ENCODE measurements at places on chromosomes 11 and 22.

GRCh38 chr11:128513915-128514681 is 73.3 kb downstream of the ETS1 start:
- DNase-seq: no peak

DNA sequence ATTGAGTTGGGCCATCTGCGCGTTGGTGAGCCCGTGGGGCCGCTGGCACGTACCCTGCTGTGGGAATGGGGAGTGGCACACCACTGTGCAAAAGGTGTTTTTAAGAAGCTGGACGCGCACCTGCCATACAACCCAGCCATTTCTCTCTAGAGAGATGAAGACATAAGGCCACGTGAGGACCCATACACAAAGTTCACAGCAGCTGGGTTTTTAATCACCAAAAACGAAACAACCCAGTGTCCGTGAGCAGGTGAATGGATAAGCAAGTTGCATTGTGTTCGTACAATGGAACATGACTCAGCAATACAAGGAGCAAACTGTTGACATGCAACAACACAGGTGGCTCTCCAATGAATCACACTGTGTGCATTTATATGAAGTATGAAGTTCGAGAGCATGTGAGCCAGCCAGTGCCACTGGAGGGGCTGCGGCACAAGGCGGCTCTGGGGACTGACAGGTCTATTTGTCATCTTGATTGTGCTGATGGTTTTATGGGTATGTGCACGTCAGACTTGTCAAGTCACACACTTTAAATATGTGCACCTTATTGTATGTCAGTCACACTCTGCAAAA is 30.6 kb upstream of the PANX2 start:
- DNase-seq: no peak

DNA sequence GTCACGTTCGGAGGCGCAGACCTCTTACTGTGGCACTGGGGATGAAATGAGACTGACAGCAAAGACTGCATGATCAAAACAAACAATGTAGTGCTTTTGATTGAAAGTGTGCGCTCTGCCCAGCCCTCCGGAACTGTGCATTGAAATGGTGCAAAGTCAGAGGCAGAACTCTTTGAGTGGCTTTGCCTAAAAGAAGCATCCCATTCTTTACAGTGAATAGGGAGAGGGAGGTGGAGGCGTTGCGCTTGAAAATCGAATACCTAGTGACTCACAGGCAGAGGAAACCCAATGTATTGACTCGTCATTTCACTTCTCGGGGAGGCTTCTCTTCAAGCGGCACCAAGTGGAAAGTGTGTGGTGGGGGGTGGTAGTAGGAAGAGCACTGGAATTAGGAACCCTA is 10.9 kb downstream of the RCN1 start:
- no peak for DNase-seq

GRCh38 chr11:107467696-107468095 is 10.1 kb upstream of the CWF19L2 start:
- no peak for DNase-seq

- no peak for DNase-seq
Observed at GRCh38 chr11:125139778-125140177, 24.8 kb upstream of the PKNOX2 start.

DNA sequence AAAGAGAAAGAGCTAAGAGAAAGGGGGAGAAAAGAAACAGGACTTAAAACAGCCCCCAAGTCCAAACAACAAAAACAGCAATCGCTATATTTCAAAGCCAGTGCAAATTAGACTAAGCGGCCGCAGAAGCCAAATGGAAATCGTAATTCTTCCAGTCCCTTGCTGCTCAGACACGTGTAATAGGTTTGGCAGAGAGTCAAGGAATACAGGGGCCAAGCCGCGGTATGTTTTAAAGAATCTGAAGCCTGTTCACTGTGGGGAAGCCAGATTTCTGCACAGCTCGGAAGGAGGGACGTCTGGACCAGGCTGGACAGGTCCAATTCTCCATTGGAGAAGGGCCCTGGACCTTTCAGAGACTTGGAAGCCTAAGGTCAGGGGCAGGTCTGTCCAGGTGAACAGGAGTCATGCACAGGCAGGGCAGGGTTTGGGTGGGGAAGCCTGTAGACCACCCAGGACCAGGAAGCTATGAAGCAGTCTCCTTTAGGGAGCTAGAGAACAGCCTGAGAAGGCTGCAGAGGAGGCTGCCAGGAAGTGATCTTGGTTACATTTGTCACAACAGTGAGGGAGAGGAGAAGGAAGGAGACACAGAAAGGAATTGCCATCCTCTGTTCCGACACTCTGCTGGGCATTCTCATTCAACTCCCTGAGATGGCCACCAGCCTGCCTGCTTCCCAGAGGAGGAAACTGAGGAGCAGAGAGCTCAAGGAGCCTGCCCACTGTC is 265.5 kb upstream of the ISX start:
- no peak for DNase-seq

- no peak for DNase-seq
Observed at GRCh38 chr22:46104881-46105493, 45.3 kb upstream of the PPARA start.

GRCh38 chr11:40606800-40607199 is 852.7 kb downstream of the LRRC4C start:
- no peak for DNase-seq

DNA sequence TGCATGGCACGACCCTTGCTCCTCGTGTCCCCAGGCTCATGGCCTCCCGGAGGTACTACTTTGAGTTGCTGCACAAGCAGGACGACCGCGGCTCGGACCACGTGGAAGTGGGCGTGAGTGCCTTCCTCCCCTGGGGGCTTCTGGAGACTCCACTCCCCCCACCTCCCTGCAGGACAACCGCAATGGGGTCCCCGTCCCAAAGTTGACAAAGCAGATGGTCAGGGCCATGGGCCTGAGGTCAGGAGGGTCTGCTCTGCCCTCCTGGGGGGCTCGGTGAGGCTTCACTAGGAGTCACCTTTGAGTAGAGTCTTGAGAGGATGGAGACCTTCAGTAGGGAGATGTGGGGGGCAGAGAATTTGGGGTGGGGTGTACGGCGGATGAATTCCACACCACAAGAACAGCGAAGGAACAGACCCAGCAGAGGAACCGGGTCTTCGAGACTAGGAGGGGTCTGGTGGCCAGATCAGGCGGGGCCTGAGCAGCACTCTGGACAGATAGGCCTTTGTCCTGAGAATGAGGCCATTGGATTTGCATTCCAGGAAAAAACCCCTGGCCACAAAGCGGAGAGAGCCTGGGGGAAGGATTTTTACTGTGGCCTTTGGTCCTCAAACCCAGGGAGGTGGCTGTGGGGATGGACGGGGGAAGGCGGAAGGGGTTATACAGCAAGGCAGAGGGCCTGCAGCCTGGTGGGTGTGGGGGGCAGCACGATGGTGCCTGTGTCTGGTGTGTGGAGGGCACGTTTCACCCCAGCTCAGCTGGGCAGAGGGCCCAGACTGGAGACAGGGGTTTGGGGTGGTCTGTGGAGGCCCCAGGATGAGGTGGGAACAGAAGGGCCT is 4.6 kb downstream of the B4GALNT4 start:
- peak; percentile 75 for DNase-seq

All from hypothalamus (tissue), 51 donors.